ENCODE measurements at places on chromosomes 7 and 10. TPM values are rescaled to one million over a fixed set of nuclear protein-coding genes. Genes with fewer than 3 reads are reported as not detected.

Gene NYAP1
- 12.2 TPM for total RNA-seq

Gene FFAR4
- total RNA-seq: 1.5 TPM

- no peaks in the 10 kb centered on the region for H3K36me3 ChIP-seq
- H3K4me3 ChIP-seq: no peak overlapping the region
- no peaks in the 10 kb centered on the region for H3K27me3 ChIP-seq
- DNase-seq: no peak
- peaks cover 98% of the 10 kb centered on the region for H3K4me1 ChIP-seq
These were observed 40.0 kb downstream of the ZCCHC24 start for GRCh38 chr10:79405221-79405994.

DNA sequence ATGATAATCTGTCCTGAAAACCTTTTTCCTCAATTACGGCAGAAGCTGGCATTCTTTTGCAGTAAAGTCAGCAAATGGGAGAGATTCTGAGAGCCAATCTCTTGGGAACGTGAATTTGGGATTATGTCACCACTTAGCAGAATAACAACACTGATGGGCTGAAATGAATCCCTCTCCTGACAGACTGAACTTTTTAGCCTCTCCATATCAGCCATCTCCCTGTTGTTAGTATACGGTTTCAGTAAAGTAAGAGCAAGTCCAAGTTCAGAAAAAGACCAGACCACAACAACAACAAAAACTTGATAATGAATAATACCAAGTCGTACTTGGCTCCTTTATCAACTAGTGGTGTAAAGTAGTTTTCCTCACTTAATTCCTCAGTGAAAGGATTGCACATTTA, 1048.8 kb downstream of the GATA3 start:
- H3K27me3 ChIP-seq: no peaks in the 10 kb centered on the region

Gene SCRN1
- total RNA-seq: 124 TPM

DNA sequence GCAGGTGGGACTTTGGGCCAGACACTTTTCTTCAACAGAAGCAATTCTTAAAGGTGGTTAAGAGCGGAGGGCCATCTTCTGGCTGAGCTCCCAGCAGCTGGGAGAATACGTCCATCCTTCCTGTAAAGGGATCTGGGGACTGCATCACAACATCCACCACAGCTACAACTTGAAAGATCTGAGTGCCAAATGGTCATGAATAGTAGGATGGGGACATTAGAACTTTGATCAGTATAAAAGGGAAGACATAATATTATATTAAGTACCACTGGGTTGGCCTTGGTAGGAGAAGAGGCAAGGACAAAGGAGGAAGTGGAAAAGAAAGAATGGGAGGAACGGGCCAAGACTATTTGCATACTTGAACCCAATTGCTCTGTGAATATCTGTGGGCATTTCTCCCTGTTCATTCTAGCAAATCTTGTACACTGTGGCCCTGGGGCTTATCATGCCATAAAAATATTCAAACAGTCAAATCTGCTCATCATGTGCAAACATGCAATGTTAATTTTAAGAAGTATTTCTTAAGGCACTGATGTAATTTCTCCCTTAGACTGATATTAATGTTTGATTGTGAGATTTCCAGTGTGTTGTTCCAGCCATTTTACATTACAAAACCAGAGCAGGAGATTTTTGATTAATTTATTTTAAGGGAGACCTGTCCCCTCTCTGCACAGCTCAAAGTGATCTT, 65.5 kb upstream of the CREB5 start:
- no peak overlapping the region for H3K4me3 ChIP-seq
- H3K36me3 ChIP-seq: no peaks in the 10 kb centered on the region
- H3K27me3 ChIP-seq: no peaks in the 10 kb centered on the region
- H3K4me1 ChIP-seq: no peaks in the 10 kb centered on the region
- no peak for DNase-seq

- no peak overlapping the region for H3K27ac ChIP-seq
- DNase-seq: no peak
- H3K4me1 ChIP-seq: peaks cover 7% of the 10 kb centered on the region
- H3K27me3 ChIP-seq: no peaks in the 10 kb centered on the region
- no peak overlapping the region for H3K4me3 ChIP-seq
These were observed 4.2 kb downstream of the ANLN start for GRCh38 chr7:36393826-36394225.

DNA sequence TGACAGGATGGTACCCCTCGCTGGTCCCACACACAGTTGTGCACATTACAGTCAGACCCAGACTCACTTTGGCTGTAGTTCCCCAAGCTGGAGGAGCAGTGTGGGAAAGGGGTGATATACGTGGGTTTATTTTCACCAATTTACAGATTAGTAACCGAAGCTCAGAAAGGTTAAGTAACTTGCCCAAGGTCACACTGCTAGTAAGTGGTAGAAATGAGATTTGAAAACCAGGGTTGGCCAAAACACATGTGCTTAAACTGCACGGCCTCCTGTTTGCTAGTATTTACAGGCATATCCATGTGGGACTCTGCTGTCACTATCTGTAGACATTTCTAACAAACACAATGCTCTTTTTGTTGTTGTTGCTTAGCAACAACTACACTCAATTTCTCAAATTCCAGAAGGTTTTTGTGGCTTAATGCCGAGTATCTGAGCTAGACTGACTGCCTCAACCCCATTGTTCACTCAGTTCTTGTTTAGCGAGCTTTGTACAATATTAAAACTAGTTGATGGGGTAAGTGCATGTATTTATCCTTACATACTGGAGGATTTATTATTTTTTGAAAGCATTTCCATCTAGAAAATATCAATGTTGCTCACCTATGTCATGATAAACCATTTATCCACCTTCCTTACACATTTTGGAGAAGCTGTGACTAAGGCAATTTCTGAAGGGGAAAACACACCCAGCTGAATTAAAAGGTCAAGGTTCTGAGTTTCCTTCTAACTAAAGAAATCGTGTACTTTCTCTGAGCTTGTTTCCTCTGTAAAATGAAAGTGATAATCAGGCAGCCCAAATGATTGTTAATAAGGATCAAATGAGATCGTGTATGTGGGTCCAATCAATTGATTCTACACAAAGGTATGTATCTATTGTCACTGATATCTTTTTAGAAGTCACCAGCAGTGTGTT, 5.3 kb upstream of the TMEM139 start:
- H3K4me1 ChIP-seq: peaks cover 27% of the 10 kb centered on the region
- H3K4me3 ChIP-seq: no peak overlapping the region
- H3K36me3 ChIP-seq: no peaks in the 10 kb centered on the region
- no peak for DNase-seq

GRCh38 chr10:73802276-73802991, 9.0 kb downstream of the NDST2 start:
- no peaks in the 10 kb centered on the region for H3K27me3 ChIP-seq
- H3K4me3 ChIP-seq: no peak overlapping the region
- DNase-seq: no peak
- no peak overlapping the region for H3K27ac ChIP-seq
- peaks cover 100% of the 10 kb centered on the region for H3K36me3 ChIP-seq
- peaks cover 10% of the 10 kb centered on the region for H3K4me1 ChIP-seq

GRCh38 chr7:29893351-29893965, 87.2 kb downstream of the WIPF3 start:
- H3K27ac ChIP-seq: no peak overlapping the region
- no peaks in the 10 kb centered on the region for H3K4me1 ChIP-seq
- no peaks in the 10 kb centered on the region for H3K36me3 ChIP-seq
- H3K27me3 ChIP-seq: no peaks in the 10 kb centered on the region

GRCh38 chr7:151867912-151868311, 9.0 kb downstream of the PRKAG2 start:
- no peaks in the 10 kb centered on the region for H3K36me3 ChIP-seq
- peak overlapping the region; percentile 84 for H3K27ac ChIP-seq
- H3K4me1 ChIP-seq: peaks cover 17% of the 10 kb centered on the region
- peak overlapping the region; percentile 19 for H3K4me3 ChIP-seq

Gene CLRN3
- total RNA-seq: not detected

DNA sequence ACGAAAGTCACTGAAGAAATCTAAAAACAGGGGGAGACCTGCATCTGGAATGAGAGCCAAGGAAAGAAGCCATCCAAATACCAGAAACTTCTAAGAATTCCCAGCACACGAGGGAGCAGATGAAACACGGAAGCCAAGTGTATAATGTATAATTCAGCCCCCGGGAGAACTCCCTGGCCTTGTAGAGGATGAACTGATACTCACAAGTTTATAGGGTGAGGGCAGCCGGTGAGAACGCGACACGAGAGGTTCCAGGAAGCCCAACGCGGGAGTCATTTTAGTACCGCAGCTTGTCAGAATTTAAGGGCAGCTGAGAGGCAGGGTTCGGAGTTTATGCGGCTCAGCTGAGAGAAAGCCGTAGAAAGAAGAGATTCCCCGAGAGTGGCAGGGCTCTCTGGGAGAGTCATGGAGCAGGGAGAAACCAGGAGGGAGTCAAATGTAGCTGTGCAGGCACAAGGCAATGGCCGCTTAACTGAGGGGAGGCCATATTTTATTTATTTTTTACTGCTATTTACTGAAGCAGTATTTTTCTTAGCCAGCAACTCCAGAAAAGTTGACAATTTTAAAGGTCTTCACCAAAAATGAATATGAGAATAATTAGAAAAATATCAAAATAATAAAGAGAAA, 164.0 kb downstream of the NPSR1 start:
- no peaks in the 10 kb centered on the region for H3K36me3 ChIP-seq
- H3K27me3 ChIP-seq: no peaks in the 10 kb centered on the region
- no peak overlapping the region for H3K4me3 ChIP-seq
- DNase-seq: no peak

DNA sequence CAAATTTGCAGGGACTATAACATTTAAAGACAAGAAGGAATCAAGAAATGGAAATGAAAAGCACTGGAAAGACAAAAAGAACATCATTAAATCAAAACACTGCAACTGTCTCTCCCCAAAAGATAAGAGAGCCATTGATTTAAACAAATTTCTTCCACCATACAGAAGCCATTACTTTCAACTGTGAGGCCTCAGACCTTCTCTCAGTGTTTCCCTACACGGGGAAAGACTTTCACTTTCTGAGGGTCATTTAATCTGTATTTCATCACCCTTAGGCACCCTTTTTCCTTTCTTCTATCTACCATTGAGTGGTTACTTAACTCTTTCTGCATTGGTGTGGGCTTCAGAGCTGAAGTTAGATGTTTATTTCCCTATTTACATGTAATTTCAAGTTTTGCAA, 47.5 kb downstream of the CCDC172 start:
- no peaks in the 10 kb centered on the region for H3K4me1 ChIP-seq
- no peak overlapping the region for H3K27ac ChIP-seq

Gene ZNF365
- 1.5 TPM for total RNA-seq

- DNase-seq: no peak
- no peak overlapping the region for H3K27ac ChIP-seq
- H3K27me3 ChIP-seq: no peaks in the 10 kb centered on the region
- H3K36me3 ChIP-seq: no peaks in the 10 kb centered on the region
These were observed 254.7 kb upstream of the NFE2L3 start for GRCh38 chr7:25897261-25897782.

- H3K4me3 ChIP-seq: no peak overlapping the region
- no peaks in the 10 kb centered on the region for H3K27me3 ChIP-seq
- H3K36me3 ChIP-seq: no peaks in the 10 kb centered on the region
- DNase-seq: peak; percentile 63
- peak overlapping the region; percentile 35 for H3K27ac ChIP-seq
These were observed 48.7 kb downstream of the GPR141 start for GRCh38 chr7:37732253-37732652.

- H3K4me1 ChIP-seq: peaks cover 34% of the 10 kb centered on the region
- DNase-seq: peak; percentile 48
- H3K36me3 ChIP-seq: no peaks in the 10 kb centered on the region
- peak overlapping the region; percentile 82 for H3K4me3 ChIP-seq
- H3K27ac ChIP-seq: peak overlapping the region; percentile 96
These were observed 35.2 kb upstream of the EBLN1 start for GRCh38 chr10:22252801-22253579.

DNA sequence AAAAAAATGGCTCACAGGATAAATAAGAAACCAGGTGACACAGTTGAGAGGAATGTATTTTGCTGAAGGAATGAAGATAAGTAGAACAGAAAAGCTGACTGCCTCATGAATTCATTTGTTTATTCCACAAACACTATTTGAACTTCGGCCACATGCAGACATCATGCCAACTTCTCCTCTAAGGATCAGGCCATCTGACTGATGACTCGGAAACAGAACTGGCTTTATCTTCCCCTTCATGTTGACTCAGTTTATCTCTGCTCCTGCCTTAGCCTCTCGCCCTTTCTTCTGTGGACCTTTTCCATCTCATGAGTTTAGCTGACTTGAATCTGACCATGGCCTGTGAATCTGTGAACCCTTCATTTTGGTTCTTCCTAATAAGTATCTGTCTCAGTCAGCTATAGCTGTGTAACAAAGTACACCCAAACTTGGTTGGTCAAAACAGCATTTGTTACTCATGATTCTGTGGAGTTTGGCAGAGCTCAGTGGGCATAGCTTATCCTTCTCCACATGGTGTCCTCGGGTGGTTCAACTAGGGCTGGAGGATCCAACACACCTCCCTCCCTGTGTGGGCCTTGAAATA, 44.0 kb upstream of the GRID1 start:
- H3K27me3 ChIP-seq: no peaks in the 10 kb centered on the region
- H3K4me3 ChIP-seq: no peak overlapping the region
- no peaks in the 10 kb centered on the region for H3K4me1 ChIP-seq
- no peak overlapping the region for H3K27ac ChIP-seq
- DNase-seq: no peak

GRCh38 chr10:17067376-17068264, 62.0 kb downstream of the CUBN start:
- no peak overlapping the region for H3K27ac ChIP-seq
- H3K4me1 ChIP-seq: peaks cover 22% of the 10 kb centered on the region
- no peak overlapping the region for H3K4me3 ChIP-seq
- no peak for DNase-seq
- no peaks in the 10 kb centered on the region for H3K36me3 ChIP-seq

- no peaks in the 10 kb centered on the region for H3K4me1 ChIP-seq
- no peak overlapping the region for H3K4me3 ChIP-seq
- no peaks in the 10 kb centered on the region for H3K36me3 ChIP-seq
- no peaks in the 10 kb centered on the region for H3K27me3 ChIP-seq
These were observed 12.3 kb upstream of the SLC26A3 start for GRCh38 chr7:107815254-107815882.

Gene MALSU1
- total RNA-seq: 59.9 TPM

GRCh38 chr10:91227576-91227975, 7.1 kb downstream of the PCGF5 start:
- H3K36me3 ChIP-seq: no peaks in the 10 kb centered on the region
- no peak overlapping the region for H3K4me3 ChIP-seq
- DNase-seq: no peak
- H3K27me3 ChIP-seq: no peaks in the 10 kb centered on the region
- no peak overlapping the region for H3K27ac ChIP-seq
